Activated naive CD4-positive, alpha-beta T cell treated with anti-CD3 and anti-CD28 coated beads, Interleukin-2, amount 10 ng/mL, durations not matched to agents 7 days and 5 days (primary cell): ENCODE measurements at places on chromosomes 3 and 15.

GRCh38 chr3:196121066-196121465 is 39.2 kb upstream of the TFRC start:
- H3K36me3 ChIP-seq, result peaks cover 5% of the 10 kb centered on the region
- no peak overlapping the region for H3K27ac ChIP-seq
- no peak overlapping the region for H3K4me3 ChIP-seq
- H3K27me3 ChIP-seq, result no peaks in the 10 kb centered on the region

DNA sequence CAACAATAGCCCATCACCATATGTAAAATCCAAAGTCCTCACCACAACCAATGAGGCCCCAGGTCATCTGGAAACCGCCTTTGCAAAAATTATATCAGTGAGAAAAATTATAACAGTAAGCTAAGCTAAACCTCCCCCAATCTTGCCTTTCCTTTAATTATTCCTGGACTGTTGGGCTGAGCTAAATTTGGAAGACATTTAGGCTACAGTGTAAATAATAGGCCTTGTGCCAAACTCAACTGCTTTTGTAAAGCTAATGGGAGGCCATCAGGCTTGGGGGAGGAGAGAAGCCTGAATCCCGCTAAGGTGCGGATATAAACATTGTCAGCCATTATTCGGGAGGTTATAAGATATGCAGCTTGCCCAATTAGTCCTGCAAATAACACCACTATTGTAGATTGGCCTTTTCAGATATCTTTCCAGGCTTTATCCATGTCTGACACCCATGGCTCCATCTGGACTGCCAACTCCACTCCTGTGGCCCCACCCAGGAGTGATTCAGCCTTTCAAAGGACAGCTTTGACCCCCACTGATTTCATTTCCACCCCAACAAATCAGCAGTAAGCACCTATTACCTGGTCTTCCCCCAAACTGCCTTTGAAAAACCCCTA is 53.0 kb upstream of the CA12 start:
- H3K36me3 ChIP-seq, result no peaks in the 10 kb centered on the region
- no peak overlapping the region for H3K27ac ChIP-seq
- no peak for DNase-seq
- peaks cover 15% of the 10 kb centered on the region for H3K27me3 ChIP-seq
- H3K4me1 ChIP-seq, result peaks cover 24% of the 10 kb centered on the region

- DNase-seq, result no peak
- H3K27ac ChIP-seq, result no peak overlapping the region
- H3K27me3 ChIP-seq, result no peaks in the 10 kb centered on the region
- no peak overlapping the region for H3K4me3 ChIP-seq
- no peaks in the 10 kb centered on the region for H3K36me3 ChIP-seq
Observed at GRCh38 chr3:177401375-177401774, 204.1 kb upstream of the TBL1XR1 start.

GRCh38 chr15:95988574-95988887 is 342.0 kb upstream of the NR2F2 start:
- H3K4me3 ChIP-seq, result no peak overlapping the region
- peaks cover 47% of the 10 kb centered on the region for H3K27me3 ChIP-seq
- no peaks in the 10 kb centered on the region for H3K36me3 ChIP-seq

DNA sequence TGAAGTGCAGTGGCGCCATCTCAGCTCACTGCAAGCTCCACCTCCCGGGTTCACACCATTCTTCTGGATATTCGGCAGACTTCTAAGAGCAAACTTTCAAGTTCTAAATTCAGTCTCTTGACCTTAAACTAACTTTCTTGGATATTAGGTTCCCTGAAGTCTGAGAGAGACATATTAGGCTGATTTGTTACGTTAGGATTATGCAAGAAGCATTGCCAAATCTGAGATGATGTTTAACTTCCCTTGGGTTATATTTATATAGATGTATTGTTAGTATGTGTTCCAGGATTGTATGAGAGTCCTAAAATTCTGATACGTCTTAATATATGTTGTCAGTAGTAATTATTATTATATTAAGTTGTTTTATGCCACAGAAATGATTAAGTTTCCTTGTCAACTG is 80.1 kb downstream of the SLC6A1 start:
- H3K27me3 ChIP-seq, result peaks cover 22% of the 10 kb centered on the region
- no peaks in the 10 kb centered on the region for H3K4me1 ChIP-seq
- no peaks in the 10 kb centered on the region for H3K36me3 ChIP-seq

- no peak for DNase-seq
- H3K27ac ChIP-seq, result no peak overlapping the region
- H3K36me3 ChIP-seq, result no peaks in the 10 kb centered on the region
- H3K4me1 ChIP-seq, result peaks cover 8% of the 10 kb centered on the region
- no peak overlapping the region for H3K4me3 ChIP-seq
Observed at GRCh38 chr3:140762746-140763145, 84.9 kb downstream of the TRIM42 start.

- no peak for DNase-seq
- H3K4me3 ChIP-seq, result no peak overlapping the region
- peaks cover under 1% of the 10 kb centered on the region for H3K27me3 ChIP-seq
- H3K27ac ChIP-seq, result no peak overlapping the region
- no peaks in the 10 kb centered on the region for H3K36me3 ChIP-seq
Observed at GRCh38 chr15:67946701-67947100, 106.9 kb upstream of the RNU6-1 start.

DNA sequence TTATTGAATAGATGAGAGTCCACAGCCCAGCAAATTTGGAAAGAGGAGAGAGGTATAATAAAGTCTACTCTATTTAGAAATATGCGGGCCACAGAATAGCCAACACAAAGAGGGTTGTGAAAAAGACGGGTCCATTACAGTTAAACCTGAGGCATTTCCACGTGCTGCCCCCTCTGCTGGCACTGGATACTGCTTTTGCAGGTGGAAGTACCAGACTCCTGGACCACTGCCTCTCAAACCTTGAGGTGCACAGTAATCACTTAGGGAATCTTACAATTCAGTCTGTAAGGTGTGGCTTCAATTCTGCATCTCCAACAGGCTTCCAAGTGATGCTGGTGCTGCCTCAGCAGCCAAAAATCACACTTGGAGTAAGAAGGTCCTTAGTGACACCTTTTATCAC is 3.0 kb upstream of the TFDP2 start:
- DNase-seq, result peak; percentile 31
- H3K36me3 ChIP-seq, result peaks cover 2% of the 10 kb centered on the region
- peaks cover 16% of the 10 kb centered on the region for H3K4me1 ChIP-seq
- no peak overlapping the region for H3K27ac ChIP-seq

DNA sequence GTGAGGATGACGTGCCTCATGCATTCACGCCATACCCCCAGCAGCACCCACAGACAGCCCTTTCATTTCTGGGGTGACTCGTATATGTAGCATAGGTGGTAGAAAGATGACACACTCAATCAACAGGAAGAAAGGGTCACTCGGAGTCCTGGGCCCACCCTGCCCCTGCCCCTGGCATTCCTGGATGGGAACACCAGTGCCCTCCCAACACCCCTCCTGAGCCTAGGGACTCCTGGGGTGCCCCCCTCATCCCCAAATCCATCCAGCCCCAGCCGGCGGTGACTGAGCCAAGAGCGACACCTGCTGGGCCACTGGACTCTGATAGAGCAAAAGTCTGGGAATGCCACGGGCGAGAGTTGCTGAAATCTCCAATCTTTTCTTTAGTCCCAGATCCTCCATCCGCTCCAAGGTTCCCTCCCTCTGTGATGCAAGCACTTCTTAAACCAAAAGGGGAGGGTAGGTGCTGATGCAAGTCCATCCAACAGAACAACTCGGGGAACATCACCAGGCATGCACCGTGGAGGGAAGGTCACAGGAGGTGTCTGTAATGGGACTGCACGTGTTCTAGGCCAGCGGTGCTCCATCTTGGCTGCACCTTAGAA is 31.1 kb downstream of the ACAN start:
- H3K4me1 ChIP-seq, result no peaks in the 10 kb centered on the region
- H3K27me3 ChIP-seq, result no peaks in the 10 kb centered on the region
- DNase-seq, result peak; percentile 40
- H3K36me3 ChIP-seq, result no peaks in the 10 kb centered on the region
- no peak overlapping the region for H3K4me3 ChIP-seq
- no peak overlapping the region for H3K27ac ChIP-seq

- H3K27ac ChIP-seq, result no peak overlapping the region
- no peaks in the 10 kb centered on the region for H3K36me3 ChIP-seq
- peak; percentile 67 for DNase-seq
- H3K27me3 ChIP-seq, result no peaks in the 10 kb centered on the region
Observed at GRCh38 chr15:83559310-83559966, 94.5 kb upstream of the ADAMTSL3 start.

GRCh38 chr3:120196333-120196732 is 88.7 kb downstream of the GPR156 start:
- no peaks in the 10 kb centered on the region for H3K36me3 ChIP-seq
- H3K4me3 ChIP-seq, result no peak overlapping the region
- no peak overlapping the region for H3K27ac ChIP-seq

- no peaks in the 10 kb centered on the region for H3K4me1 ChIP-seq
- no peak overlapping the region for H3K4me3 ChIP-seq
- no peak for DNase-seq
- H3K27me3 ChIP-seq, result no peaks in the 10 kb centered on the region
- no peak overlapping the region for H3K27ac ChIP-seq
Observed at GRCh38 chr3:22111226-22111625, 360.2 kb upstream of the ZNF385D start.

DNA sequence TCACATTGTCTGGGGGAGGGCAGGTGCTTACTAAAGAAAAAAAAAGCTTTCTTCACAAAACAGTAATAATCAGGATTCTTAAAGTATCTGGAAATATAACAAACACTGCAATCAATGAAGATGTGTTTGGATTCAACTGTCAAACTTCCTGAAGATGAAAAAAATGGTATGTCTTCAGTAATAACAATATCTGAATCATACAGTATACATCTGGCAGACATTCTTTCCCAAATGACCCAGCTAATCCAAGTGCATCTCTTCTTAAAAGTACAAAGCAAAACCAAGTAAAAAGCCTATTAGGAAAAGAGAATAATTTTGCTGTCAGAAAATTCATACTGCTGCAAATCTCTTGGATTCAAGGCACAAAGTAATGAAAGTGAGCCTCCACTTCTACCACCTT is 145.0 kb upstream of the MCTP2 start:
- DNase-seq, result no peak
- H3K27me3 ChIP-seq, result peaks cover 8% of the 10 kb centered on the region
- no peak overlapping the region for H3K4me3 ChIP-seq

DNA sequence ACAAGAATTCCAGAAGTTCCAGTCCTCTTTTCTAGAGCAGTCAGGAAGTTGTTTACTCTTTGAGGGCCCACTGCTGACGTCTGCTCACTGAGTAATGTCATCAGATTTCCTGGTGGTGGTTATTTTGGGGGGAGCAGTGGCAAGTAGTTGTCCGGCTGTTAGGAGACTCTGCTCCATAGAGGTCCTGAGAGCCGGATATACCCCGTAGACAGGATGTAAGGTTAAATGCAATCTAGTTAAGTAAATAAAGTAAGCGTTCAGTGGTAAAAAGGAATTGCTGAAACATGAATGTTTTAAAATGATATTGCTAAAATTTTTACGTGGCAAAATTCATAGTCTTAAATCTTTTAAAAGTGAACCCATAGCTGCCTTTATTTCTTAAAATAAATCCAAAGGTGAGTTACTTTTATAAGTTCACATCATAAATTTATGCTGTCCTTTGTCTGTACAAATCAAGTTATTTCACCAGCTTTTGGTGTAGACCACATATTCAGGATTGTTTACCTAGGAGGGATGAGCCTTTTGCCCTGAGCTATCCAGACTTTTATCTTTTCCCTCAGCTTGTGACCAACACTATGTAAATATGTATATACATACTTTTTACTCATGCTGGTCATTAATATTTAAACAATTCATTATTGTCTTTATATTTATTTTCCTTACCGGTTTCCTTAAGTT is 65.8 kb downstream of the PDE8A start:
- DNase-seq, result no peak
- no peak overlapping the region for H3K4me3 ChIP-seq
- H3K36me3 ChIP-seq, result no peaks in the 10 kb centered on the region
- H3K27ac ChIP-seq, result no peak overlapping the region
- no peaks in the 10 kb centered on the region for H3K27me3 ChIP-seq
- peaks cover 17% of the 10 kb centered on the region for H3K4me1 ChIP-seq

GRCh38 chr3:197547306-197548011 is 8.3 kb downstream of the BDH1 start:
- peaks cover 48% of the 10 kb centered on the region for H3K36me3 ChIP-seq
- H3K4me1 ChIP-seq, result peaks cover 14% of the 10 kb centered on the region
- DNase-seq, result no peak

DNA sequence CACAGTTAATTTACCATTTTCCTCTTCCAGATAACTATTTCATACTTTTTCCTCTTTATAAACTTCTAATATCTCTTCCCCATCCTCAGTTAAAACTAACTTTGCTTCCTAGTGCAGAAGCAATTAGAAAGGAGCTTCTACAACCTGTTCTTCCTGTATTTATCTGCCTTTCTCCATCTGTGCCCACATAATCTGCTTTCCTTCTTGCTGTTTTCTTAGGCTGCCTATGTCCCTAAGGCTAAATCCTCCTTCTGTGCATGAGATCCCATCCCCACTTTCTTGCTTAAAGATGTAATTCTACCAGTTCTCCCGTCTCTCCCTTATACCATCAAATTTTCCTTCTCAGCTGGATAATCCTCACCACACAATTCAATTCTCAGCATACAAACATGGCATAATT is 28.3 kb upstream of the HGD start:
- DNase-seq, result no peak
- peaks cover 10% of the 10 kb centered on the region for H3K36me3 ChIP-seq

- peak; percentile 93 for DNase-seq
- peak overlapping the region; percentile 54 for H3K4me3 ChIP-seq
- H3K36me3 ChIP-seq, result peaks cover 44% of the 10 kb centered on the region
Observed at GRCh38 chr15:75349851-75350588, 3.2 kb downstream of the NEIL1 start.

DNA sequence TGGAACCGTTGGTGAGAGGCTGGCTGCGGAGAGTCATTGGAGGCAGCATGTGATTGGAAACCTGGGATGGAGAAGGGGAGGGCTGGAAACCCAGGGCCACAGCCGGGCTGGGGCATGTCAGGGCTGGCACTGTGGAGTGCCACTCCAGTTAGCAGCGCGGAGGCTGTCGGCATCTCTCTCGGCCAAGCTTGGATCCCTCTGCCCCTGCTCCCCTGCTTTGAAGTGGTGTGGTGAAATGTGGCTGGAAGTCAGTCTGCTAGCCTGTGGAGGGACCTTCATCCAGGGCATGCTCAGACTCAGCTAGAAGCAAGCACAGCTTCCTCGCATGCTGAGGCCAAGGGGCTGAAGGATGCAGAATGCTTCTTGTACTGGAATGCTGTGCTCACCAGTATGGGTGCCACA is 13.5 kb downstream of the SLCO3A1 start:
- H3K4me1 ChIP-seq, result peaks cover 93% of the 10 kb centered on the region
- peak overlapping the region; percentile 4 for H3K4me3 ChIP-seq
- no peak overlapping the region for H3K27ac ChIP-seq
